ENCODE measurements at places on chromosomes 13 and 19. TPM values are rescaled to one million over a fixed set of nuclear protein-coding genes. Genes with fewer than 3 reads are reported as not detected.

ZNF66 gene
- total RNA-seq = 7.1 TPM

SHISA2 gene
- 0.27 TPM for total RNA-seq

- no peak for DNase-seq
These were observed 5.8 kb downstream of the CEBPA start for GRCh38 chr19:33296488-33296971.

GRCh38 chr13:34886121-34886875 is 55.8 kb upstream of the NBEA start:
- no peak for DNase-seq

DNA sequence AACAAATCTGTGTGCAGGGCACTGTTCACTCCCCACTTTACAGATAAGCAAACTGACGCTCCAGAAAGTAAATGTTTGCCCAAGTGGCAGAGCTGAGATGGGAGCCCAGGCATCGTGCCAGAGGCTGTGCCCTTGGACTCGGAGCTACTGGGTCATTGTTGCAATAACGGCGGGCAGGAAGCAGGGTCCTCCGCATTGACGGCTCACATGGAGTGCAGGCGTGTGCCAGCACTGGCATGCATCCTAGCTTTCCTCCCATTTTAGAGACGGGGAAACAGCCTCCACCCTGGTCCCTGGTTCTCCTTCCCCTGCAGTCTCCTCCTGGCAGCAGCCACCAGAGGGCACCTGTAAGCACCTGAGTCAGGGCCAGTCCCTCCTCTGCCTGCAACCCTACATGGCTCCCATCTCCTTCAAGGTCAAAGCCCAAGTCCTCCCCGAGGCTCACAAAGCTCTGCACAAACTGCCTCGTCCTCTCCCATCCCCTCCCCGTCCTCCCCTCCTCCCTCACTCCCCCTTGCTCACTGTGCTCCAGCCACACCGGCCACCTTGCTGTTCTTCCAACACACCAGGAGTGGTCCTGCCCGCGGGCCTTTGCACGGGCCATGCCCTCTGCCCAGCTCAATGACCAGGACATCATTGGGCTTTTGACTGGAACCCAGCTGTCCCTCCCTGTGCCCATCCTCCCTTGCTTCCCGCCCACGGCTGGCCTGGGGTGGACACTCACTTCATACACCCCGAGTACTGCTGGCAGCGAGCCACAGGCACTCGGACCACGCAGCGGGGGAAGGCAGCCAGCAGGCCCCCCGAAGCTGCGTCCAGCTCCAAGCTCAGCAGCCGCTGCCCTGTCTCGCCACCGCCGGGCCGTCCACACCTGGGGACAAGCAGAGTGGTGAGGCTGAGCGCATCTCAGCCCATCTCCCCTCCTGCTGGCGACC is 7.7 kb upstream of the LRG1 start:
- DNase-seq = peak; percentile 26
